Epithelial cell of umbilical artery (primary cell): ENCODE measurements at places on chromosomes 6 and 20. TPM values are rescaled to one million over a fixed set of nuclear protein-coding genes. Genes with fewer than 3 reads are reported as not detected.

Gene LY6G6D
- not detected in 2 replicates for total RNA-seq

Gene HLA-DPB1
- 20.1 and 23.1 TPM in 2 replicates for total RNA-seq

Gene MMS22L
- 14.6 and 24.5 TPM in 2 replicates for total RNA-seq

Gene SLC17A3
- not detected in 2 replicates for total RNA-seq

Gene SEL1L2
- not detected in 2 replicates for total RNA-seq

Gene GPLD1
- under 0.01 and 0.32 TPM in 2 replicates for total RNA-seq

Gene VSTM2L
- total RNA-seq: not detected in 2 replicates

Gene RSPO3
- 5.8 and 6.1 TPM in 2 replicates for total RNA-seq

Gene PACRG
- not detected in 2 replicates for total RNA-seq

Gene SLC17A2
- not detected in 2 replicates for total RNA-seq

Gene SPATA25
- 0.61 and 0.97 TPM in 2 replicates for total RNA-seq

Gene PTCRA
- total RNA-seq: not detected in 2 replicates

Gene GSTA2
- not detected in 2 replicates for total RNA-seq

Gene MYT1
- under 0.01 TPM in 1 of 2 replicates, not detected in the other for total RNA-seq

Gene CSTF1
- 33.0 and 33.8 TPM in 2 replicates for total RNA-seq

Gene GABRR1
- not detected in 2 replicates for total RNA-seq

Gene DEFB125
- total RNA-seq: not detected in 2 replicates

Gene RBBP8NL
- total RNA-seq: not detected in 2 replicates
